ENCODE measurements at places on chromosomes 3 and 15.
A peak's percentile ranks its signal among the peaks of the same experiment; 100 is the strongest.

- peak; percentile 48 for DNase-seq
Observed at GRCh38 chr15:35078221-35078915, 6.7 kb downstream of the NANOGP8 start.

GRCh38 chr3:56282341-56282740 lies 185.9 kb downstream of the ERC2 start:
- no peak for DNase-seq

GRCh38 chr15:26873846-26874245 lies 7.0 kb downstream of the GABRA5 start:
- DNase-seq = no peak

- no peak for DNase-seq
Observed at GRCh38 chr3:19931767-19932188, 2.2 kb downstream of the EFHB start.

DNA sequence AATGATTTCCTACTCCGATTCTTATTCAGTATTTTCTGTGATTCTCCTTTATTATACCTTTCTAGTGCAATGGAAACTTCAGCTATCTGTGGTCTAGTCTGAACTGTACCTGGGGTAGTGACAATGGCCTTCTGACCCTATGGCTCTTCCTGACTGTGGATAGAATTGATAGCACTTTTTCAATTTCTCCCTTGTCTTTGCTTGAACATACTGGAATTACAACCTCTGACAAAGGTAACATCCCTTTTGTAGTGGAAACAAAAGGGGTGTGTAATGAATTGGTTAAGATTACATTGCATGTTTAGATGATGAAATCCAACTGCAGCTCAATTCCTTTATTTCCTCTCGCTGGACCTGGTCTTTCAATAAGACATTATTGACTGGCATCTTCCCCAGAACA lies 21.0 kb upstream of the SOX2 start:
- no peak for DNase-seq

DNA sequence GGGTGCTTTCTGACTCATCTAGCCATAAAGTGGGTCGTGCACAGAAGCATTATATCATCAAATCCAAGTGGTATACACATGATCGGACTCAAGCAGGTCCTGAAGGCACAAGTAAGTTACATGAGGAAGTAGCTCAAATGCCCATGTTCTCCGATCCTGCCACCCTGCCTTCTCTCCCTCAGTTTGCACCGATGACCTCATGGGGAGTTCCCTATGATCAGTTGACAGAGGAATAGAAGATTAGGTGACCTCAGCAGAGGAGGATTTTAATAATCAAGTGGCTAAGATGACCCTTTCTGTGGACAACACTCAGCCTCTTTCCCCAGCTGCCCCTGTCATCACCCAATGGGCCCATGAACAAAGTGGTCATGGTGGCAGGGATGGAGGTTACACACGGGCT lies 149.5 kb downstream of the TBC1D5 start:
- DNase-seq = no peak

DNA sequence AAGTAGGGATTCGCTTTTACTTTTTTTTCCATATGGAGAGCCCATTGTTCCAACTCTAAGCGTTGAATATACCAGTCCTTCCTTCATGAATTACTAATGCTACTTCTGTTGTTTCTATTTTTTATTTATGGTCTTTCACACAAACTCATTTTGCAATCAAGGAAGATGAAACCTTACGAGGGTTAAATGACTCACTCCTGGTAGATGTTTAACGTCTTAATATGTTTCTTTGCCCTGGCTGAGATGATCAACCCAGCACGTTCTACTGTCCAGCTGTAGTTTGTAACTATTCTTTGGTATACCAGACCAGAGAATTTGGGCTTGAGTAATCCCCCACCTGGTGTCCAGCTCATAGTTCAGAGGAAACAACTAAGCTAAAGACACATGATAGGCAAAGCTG lies 23.1 kb downstream of the CDCP1 start:
- DNase-seq = no peak

DNA sequence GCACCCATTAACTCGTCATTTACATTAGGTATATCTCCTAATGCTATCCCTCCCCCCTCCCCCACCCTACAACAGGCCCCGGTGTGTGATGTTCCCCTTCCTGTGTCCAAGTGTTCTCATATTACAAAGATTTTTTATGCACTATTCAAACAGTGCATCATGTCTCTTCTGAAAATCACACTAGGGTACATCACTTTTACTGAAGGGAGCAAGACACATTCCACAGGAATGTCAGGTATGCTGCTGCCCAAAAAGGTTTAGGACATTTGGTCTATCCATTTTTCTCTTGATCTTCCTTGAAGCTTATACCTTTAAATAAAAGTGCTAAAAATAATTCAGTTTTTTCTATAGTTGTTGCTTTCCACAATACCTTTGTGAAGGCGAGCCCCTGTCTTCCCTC lies 9.2 kb upstream of the EPHA3 start:
- no peak for DNase-seq

DNA sequence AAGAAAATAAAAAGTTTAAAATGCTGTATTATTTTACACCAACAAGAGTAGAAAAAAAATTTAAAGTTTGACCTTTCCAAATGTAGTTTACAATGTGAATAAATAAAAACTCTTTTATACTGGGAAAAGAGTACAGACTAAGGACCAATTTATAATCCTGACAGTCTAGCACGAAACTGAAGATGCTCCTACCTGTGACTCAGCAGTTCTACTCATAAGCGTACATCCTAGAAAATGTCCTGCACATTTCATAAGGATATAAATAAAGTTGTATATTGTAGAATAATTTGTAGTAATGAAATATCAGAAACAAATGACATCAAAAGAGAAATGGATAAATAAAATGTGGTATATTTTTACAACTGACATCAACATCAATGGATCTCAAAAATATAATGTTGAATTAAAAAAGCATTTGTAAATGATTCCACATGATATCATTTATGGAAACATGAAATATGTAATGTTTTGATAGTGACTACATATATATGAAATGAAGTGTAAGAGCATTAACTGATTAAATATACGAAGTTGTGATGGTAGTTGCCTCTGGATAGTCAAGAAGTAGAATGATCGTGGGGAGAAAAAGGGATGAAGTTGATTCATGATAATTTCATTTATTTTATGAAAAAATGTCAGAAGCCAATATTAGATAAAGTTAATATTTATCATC lies 161.3 kb upstream of the CBLB start:
- no peak for DNase-seq

DNA sequence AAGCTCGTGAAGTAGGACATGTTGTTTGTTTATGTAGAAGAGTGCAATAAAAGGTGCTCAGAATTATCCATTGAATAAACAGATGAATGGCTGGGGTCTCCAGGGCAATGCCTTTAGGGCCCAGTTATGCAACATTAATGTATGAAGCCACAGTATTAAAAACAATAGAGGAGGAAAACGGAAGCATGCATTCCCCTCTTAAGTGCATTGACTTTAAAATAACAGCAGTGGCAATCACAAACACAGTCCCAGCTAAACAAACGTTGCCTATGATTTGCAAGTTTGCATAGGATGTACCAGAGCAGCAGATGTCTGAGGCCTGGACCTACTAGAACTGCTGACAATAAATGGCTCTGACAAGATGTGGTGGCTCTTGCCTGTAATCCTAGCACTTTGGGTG lies 60.6 kb upstream of the GCNT3 start:
- no peak for DNase-seq

GRCh38 chr3:139519998-139520737 lies 19.4 kb downstream of the RBP1 start:
- peak; percentile 25 for DNase-seq

DNA sequence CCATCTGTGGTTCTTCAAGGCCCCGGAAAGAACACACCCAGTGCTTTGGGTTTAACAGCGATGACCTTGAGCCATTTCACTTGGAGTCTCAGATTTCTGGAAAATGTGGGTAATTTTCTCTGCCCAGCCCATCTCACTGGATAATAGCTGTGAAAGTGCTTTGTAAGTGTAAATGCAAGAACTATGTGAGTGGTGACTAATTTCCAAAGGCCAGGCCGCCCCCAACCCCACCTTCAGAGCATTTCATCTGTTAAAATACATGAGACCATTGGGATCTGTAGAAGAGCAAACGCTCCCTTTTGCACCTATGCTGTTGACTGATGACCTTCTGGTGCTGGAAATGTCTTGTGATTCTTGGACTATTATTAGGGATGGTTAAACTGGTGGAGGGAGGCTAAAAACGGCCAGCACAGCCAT lies 196.8 kb upstream of the LPP start:
- no peak for DNase-seq

- DNase-seq = no peak
Observed at GRCh38 chr15:57462381-57462780, 86.1 kb downstream of the CGNL1 start.

Measured in activated naive CD4-positive, alpha-beta T cell treated with anti-CD3 and anti-CD28 coated beads, Interleukin-2, amount 10 ng/mL, durations not matched to agents 7 days and 5 days (primary cell).